ENCODE measurements at places on chromosomes 16 and 17. TPM values are rescaled to one million over a fixed set of nuclear protein-coding genes. Genes with fewer than 3 reads are reported as not detected.

ITGA3 gene
- 439 TPM for total RNA-seq

LLGL2 gene
- total RNA-seq, result 201 TPM

PDK2 gene
- total RNA-seq, result 46.0 TPM

GRCh38 chr16:57562066-57562465 is 19.6 kb downstream of the ADGRG5 start:
- H3K27me3 ChIP-seq, result peaks cover 2% of the 10 kb centered on the region
- no peaks in the 10 kb centered on the region for H3K4me1 ChIP-seq
- H3K36me3 ChIP-seq, result no peaks in the 10 kb centered on the region
- H3K4me3 ChIP-seq, result no peak overlapping the region

GRCh38 chr16:79500286-79500685 is 100.3 kb downstream of the MAF start:
- no peaks in the 10 kb centered on the region for H3K4me1 ChIP-seq
- no peaks in the 10 kb centered on the region for H3K36me3 ChIP-seq
- no peak overlapping the region for H3K27ac ChIP-seq
- no peak for DNase-seq
- no peak overlapping the region for H3K4me3 ChIP-seq

All from Panc1 (cell line).